ENCODE measurements at places on chromosomes 5 and 9.

GRCh38 chr5:141760193-141760592 lies 78.2 kb upstream of the ARAP3 start:
- DNase-seq, result peak; percentile 25

- DNase-seq, result peak; percentile 11
Observed at GRCh38 chr9:134099123-134099761, 31.4 kb upstream of the BRD3 start.

DNA sequence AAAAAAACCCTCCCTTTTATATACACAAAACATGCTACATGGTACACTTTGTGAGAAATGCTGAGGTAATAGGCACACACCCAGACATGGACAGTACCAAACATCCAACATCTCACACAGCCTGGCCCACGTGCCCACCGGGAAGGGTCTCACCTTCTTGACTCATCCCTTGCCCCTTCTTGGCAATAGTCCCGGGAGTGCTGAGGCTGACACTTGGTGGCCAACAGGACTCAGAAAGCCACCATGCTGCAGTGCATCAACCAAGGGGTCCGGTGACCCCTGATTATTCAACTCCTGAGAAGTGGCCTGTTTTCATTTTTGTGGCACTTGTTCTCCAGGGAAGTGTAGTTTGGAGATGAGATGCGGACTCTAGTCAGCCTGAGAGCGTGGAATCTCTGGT lies 35.0 kb downstream of the ANGPTL2 start:
- no peak for DNase-seq

DNA sequence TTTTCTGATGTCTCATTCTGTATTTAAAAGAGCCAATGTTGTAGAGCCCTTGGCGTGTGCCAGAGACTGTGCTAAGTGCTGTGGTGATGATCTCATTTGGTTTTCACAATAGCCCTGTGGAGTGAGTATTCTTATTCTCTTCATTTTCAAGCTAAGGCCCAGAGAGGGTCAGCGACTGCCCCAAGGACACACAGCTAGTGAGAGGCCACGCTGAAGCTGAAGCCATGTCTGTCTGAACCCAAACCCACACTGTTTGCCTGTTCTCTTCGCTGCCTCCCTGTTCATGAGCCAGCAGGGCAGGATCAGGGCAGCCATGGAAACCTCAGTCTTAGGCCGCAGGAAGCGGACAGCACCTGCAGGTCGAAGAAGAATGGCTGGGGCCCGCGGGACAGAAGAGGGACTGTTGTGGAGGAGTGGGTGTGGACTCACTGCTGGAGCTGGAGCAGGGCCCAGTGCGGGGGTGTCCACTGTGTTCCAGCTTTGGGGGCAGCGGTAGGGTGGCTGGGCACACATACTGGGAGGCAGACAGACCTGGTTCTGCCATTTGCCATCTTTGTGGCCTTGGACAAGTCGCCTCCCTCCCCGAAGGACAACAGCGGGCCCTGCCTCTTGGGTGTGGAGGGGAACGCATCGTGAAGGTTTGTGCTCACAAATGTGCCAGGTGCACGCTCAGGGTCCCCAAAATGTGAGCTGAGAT lies 257.9 kb upstream of the MVB12B start:
- no peak for DNase-seq
